Adrenal gland (tissue), 19 donors: ENCODE measurements at places on chromosomes 5 and 9. TPM values are rescaled to one million over a fixed set of nuclear protein-coding genes. Genes with fewer than 3 reads are reported as not detected.

Gene PIP5KL1
- total RNA-seq: 0.94 TPM

Gene SPINK13
- 16.1 TPM for total RNA-seq

Gene IRX4
- not detected for total RNA-seq

Gene ACER2
- total RNA-seq: 5.3 TPM

GRCh38 chr5:39411061-39411460 lies 13.7 kb downstream of the DAB2 start:
- H3K4me1 ChIP-seq: peaks cover 70% of the 10 kb centered on the region
- DNase-seq: no peak
- H3K27me3 ChIP-seq: no peaks in the 10 kb centered on the region
- H3K36me3 ChIP-seq: peaks cover 2% of the 10 kb centered on the region
- H3K27ac ChIP-seq: peak overlapping the region; percentile 84
- H3K4me3 ChIP-seq: no peak overlapping the region

DNA sequence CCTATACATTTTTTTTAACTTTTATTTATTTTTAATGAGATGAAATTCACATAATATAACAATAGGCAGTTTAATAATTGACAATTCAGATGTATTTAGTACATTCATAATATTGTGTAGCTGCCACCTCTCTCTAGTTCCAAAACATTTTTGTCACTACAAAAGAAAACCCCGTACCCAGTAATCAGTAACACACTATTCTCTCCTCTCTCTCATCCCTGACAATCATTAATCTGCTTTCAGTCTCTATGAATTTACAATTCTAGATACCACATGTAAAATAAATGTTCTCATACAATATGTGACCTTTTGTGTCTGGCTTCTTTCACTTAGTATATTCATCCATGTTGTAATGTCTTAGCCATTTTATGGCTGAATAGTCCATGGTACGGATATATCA lies 244.8 kb upstream of the DMRT1 start:
- H3K4me1 ChIP-seq: no peaks in the 10 kb centered on the region
- no peaks in the 10 kb centered on the region for H3K36me3 ChIP-seq
- no peak overlapping the region for H3K27ac ChIP-seq
- H3K4me3 ChIP-seq: no peak overlapping the region
- no peak for DNase-seq

GRCh38 chr5:171481571-171482433 lies 62.4 kb downstream of the FGF18 start:
- H3K4me3 ChIP-seq: no peak overlapping the region
- H3K4me1 ChIP-seq: no peaks in the 10 kb centered on the region
- no peaks in the 10 kb centered on the region for H3K27me3 ChIP-seq
- H3K36me3 ChIP-seq: no peaks in the 10 kb centered on the region
- no peak for DNase-seq
- H3K27ac ChIP-seq: no peak overlapping the region

DNA sequence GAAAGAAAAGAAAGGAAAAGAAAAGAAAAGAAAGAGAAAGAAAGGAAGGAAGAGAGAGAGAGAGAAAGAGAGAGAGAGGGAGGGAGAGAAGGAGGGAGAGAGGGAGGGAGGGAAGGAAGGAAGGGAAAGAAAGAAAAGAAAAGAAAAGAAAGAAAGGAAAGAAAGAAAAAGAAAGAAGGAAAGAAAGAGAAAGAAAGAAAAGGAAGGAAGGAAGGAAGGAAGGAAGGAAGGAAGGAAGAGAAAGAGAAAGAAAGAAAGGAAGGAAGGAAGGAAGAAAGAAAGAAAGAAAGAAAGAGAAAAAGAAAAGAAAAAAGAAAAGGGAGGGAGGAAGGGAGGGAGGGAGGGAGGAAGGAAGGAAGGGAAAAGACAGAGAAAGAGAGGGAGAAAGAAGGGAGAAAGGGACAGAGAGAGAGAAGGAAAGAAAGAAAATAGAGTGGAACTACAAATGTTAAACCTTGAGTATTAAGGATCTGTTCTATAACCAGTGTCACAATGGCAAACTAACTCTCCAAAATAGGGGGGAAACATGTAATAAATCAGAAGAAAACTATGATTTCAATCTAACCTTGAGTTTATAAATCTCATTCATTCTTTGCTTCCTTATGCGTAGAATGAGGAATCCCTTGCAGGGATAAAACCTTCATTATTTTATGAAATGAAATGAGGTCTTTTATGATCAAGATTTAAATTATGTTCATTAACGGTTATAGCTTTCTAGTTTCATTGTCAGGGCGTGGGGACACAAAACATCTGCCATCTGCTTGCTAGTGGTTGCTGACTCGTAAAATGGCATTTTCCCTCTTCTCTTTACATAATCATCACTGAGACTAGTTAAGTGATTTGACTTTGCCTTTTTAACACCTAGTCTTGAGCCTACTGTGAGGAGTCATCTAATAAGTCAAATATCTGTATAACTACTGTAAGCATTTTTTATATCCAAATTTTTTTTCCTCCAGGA lies 40.7 kb upstream of the RAD23B start:
- H3K27ac ChIP-seq: no peak overlapping the region
- no peak for DNase-seq
- no peaks in the 10 kb centered on the region for H3K36me3 ChIP-seq
- H3K4me3 ChIP-seq: no peak overlapping the region
- H3K27me3 ChIP-seq: no peaks in the 10 kb centered on the region

- DNase-seq: no peak
- no peak overlapping the region for H3K4me3 ChIP-seq
- H3K27ac ChIP-seq: no peak overlapping the region
These were observed 62.5 kb downstream of the MVB12B start for GRCh38 chr9:126388964-126389708.

DNA sequence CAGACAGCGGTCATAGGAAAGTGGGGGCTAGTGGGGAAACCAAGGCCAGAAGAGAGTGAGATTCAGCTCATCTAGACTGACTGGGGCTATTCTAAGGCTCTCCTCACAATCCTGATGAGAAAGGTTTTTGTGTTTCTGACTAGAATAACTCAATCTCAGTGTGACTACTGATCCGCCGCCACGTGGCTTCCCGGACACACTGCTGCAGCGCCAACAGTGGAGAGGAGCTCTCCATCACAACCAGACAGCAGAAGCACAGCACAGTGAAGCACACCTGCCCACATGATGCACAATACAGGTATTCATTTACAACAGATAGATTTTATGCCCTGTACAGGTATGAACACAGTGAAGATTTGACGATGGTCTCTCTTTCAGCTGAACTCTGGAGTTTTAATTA lies 25.4 kb downstream of the NREP start:
- no peaks in the 10 kb centered on the region for H3K36me3 ChIP-seq
- H3K4me3 ChIP-seq: no peak overlapping the region
- H3K27me3 ChIP-seq: no peaks in the 10 kb centered on the region

- no peak for DNase-seq
- H3K27me3 ChIP-seq: no peaks in the 10 kb centered on the region
- H3K27ac ChIP-seq: no peak overlapping the region
- no peak overlapping the region for H3K4me3 ChIP-seq
- no peaks in the 10 kb centered on the region for H3K4me1 ChIP-seq
These were observed 165.1 kb upstream of the PRR16 start for GRCh38 chr5:120298981-120299380.

DNA sequence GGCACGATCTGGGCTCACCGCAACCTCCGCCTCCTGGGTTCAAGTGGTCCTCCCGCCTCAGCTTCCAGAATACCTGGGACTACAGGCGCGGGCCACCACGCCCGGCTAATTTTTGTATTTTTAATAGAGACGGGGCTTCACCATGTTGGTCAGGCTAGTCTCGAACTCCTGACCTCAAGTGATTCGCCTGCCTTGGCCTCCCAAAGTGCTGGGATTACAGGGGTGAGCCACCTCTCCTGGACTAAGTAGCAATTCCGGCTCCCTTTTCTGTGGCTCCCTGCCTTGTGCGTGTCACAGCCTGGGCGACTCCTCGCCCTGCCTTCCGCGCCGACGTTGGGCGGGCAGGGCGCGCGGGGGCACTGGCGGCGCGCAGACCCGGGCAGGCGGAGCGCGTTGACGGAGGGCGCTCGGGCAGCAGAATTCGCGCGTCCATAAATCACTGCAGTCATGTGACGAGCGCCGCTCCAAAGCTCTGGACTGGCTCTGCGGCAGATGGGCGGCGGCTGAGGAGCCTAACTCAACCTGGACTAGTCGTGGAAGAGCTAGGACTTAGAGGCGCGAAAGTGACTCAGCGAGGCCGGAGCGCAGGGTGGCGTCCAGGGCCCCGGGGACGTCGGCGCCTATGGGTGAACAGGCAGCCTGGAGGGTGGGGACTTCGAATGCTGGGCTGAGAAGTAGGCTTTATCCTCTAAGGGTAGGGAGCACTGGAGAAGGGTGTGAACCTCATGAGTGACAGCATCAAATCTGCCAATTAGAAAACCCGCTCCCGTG lies 1.4 kb upstream of the CIZ1 start:
- peaks cover 20% of the 10 kb centered on the region for H3K36me3 ChIP-seq
- no peaks in the 10 kb centered on the region for H3K27me3 ChIP-seq
- peaks cover 20% of the 10 kb centered on the region for H3K4me1 ChIP-seq
- H3K27ac ChIP-seq: peak overlapping the region; percentile 81
- no peak overlapping the region for H3K4me3 ChIP-seq
- DNase-seq: peak; percentile 93
